Hematopoietic multipotent progenitor cell treated with erythropoietin and hydrocortisone succinate and interleukin-3 and kit ligand, for 4 days (in vitro differentiated cells): ENCODE measurements at places on chromosomes 1 and 21.

DNA sequence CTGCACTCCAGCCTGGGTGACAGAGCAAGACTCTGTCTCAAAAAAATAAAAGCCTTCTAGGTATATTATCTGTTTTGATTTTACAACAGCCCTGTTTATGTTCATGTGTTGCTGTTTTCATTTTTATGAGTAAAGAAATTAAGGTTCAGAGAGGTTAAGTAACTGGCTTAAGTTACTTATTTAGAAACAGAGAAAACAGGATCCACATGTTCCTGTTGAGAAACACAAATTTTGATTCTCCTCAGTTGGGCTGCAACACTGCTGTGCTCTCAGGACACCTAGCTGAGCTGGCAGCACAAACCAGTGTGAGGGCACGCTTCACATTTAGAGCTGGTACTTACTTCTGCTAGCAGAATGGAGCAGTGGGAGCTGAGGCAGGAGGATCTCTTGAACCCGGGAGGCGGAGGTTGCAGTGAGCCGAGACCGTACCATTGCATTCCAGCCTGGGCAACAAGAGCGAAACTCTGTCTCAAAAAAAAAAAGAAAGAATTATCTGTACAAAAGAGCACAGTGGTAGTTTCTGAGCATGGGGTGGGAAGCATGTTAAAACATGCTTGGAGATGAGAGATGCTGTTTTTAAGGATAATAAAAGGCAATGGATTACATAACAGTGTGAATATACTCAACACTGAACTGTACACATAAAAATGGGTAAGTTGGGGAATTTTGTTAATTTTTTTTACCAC is 2.4 kb downstream of the SPRTN start:
- DNase-seq: no peak

GRCh38 chr1:161089251-161089924 is at the start of gene NECTIN4:
TSS of gene NECTIN4 (minus strand) at chr1:161089558. CDS start at chr1:161089296, 262 bp downstream.
- no peak for DNase-seq

- DNase-seq: peak; percentile 18
Observed at GRCh38 chr1:211711315-211711705, 35.9 kb upstream of the NEK2 start.

- DNase-seq: no peak
Observed at GRCh38 chr1:30402031-30402430, 321.4 kb downstream of the MATN1 start.

DNA sequence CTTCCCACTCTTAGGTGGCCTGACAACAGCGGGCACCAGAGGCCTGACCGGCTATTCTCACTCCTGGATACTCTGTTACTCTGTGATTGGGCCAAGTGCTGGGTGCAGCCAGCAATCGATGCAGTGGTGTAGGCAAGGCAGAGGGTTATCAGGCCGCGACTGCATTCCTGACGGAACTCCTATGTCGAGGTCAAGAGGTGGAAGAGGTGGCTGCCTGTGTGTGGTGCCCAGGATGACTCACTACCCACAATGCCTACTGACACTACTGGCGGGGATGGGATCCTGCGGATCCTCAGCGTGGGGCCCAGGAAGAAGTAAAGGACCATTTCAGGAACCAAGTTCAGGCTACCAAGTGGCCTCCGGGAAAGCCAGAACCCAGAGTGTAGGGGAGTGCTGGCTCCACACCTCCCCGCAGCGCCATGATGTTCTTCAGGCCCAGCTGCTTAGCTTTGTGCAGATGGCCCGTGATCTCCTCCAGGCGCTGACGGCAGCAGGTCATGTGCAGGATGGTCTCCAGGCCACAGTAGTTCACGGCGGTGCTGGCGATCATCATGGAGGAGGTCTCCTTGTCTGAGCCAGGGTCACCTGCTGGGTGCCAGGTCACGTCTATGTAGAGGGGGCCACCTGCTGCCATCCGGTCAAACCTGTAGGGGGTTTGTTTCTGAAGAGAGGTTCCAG is 4.9 kb downstream of the MTHFR start:
- DNase-seq: no peak

DNA sequence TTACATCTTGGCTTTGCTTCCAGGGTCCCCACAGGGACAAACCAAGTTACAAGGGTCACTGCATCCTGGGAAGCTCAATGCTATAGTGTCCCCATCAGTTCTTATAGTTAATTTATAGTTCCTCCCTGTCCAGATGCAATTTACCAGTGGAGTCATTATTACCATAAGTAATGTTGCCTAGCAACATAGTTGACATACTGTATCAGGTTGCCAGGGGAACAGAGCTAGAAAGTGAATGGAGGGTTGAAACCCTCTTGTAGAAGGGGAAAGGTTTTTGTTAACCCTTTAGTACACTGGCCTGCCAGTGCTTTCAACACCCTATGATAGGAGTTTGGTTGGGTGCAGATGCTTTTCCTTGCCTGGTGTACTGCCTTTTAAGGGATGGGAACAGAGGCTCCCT is 34.3 kb upstream of the TTC4 start:
- peak; percentile 36 for DNase-seq

GRCh38 chr1:230339033-230339432 is 87.1 kb downstream of the PGBD5 start:
- DNase-seq: no peak

- peak; percentile 66 for DNase-seq
Observed at GRCh38 chr1:63651161-63651701, 58.0 kb downstream of the PGM1 start.

- no peak for DNase-seq
Observed at GRCh38 chr1:169245706-169246105, 121.9 kb downstream of the NME7 start.

GRCh38 chr1:199641531-199641930 is 386.0 kb upstream of the NR5A2 start:
- DNase-seq: no peak

DNA sequence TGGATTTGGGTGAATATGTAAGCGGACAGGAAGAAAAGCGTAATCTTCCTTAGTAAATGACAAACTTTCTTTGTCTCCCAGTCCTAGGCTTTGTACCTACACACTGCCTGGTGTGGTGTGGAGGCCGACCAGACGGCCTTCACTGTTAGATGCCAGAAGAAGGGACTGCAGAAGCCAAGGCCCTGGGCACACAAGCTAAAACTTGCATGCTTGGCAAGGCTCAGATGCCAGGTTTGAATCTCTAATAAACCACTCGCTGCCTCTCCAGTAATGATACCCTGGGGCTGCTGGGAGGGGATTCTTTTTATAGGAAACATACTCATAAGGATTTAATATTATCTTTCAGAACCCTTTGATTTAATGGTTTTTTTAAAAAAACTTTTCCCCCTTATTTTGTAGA is 263.8 kb downstream of the PTPRC start:
- no peak for DNase-seq

GRCh38 chr1:1223891-1224290 is 7.9 kb downstream of the SDF4 start:
- no peak for DNase-seq

GRCh38 chr1:7344299-7344698 is 426.8 kb upstream of the VAMP3 start:
- DNase-seq: no peak

GRCh38 chr1:19210772-19211549 is 895 bp upstream of the UBR4 start:
- DNase-seq: peak; percentile 39

DNA sequence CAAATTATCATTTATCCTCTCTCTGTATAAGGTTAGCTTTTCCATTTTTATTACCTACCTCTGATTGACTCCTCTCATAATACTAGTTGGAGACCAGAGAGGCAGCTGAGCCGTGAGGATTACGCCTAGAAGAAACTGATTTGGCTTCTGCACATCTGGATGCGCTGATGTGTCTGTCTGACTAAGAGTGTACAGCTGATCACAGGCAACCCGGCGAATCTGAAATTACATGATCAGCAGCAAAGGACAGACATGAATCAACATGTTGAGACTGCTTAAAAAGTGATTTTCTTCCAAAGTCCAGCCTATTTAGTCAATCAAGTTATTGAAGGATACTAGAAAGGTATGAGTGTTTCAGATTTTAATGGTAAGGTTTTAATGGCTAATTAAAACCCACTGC is 81.2 kb downstream of the PCSK9 start:
- DNase-seq: no peak

- DNase-seq: no peak
Observed at GRCh38 chr1:101060992-101061391, 35.4 kb upstream of the DPH5 start.

DNA sequence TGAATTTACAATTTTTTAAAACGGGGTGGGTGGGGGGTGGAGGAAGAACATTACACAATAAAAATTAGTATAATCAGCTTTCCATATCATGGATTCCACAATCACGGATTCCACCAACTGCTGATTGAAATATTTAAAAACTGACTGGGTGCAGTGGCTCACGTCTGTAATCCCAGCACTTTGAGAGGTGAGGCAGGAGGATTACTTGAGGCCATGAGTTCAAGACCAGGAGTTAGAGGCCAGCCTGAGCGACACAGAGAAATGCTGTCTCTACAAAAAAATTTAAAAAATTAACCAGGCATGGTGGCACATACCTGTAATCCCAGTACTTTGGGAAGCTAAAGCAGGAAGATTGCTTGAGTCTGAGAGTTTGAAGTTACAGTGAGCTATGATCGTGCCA is 254.7 kb downstream of the ATG4C start:
- no peak for DNase-seq

DNA sequence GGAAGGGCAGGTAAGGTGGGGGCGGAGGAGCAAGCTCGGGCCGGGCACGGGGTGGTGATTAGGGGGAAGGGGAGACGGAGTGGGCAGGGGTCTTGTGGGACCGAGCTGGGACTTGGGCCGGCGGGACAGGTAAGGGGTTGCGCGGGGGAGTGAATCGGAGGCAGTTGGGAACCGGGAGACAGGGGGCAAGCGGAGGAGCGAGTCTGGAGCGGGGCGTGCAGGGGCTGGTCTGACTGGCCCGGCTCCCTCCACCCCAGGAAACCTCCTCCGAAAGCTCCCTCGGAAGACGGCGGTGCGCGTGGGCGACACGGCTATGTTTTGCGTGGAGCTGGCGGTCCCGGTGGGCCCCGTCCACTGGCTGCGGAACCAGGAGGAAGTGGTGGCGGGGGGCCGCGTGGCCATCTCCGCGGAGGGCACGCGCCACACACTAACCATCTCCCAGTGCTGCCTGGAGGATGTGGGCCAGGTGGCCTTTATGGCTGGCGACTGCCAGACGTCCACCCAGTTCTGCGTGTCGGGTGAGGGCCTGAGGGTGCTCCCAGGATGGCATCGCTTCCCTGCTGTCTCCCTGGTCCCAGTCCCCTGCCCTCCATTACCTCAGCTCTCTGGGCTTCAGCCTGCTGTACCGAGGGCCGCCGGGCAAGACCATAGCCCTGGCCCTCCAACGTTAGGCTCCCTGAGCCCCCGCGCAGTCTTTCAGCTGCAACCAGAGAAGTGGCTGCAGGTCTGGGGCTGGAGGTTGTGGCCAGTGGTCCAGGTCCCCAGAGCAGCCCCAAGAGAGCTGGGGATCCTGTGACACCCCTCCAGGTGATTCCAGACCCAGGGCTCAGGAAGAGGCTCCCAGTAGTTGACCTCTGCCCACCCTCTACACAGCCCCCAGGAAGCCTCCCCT is 6.3 kb downstream of the OBSCN start:
- no peak for DNase-seq

DNA sequence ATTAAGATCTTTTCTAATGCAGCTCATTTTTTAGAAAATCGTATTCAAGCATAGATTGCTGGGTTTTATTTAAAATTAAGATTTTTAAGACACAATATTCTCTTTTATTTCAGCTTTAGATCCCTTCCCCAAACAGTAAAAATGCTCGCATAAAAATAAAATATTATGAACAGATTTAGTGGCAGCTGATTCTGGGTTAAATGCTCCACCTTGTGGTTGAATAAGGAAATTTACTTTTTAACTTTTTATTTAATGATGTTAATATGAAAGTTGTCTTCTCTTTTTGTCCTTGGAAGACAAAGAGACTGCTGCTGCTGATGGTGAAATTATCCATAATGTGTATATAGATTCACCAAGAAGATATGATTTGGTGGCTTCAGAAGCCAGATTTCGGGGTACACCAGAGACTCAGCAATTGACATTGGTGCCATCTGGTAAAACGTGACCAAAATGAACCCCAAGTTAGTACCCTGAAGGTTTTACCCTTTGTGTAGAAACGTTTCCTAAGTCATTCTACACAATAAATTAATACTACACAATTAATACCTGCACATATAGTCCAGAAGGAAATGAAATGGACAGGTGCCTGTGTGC is 128.0 kb downstream of the ADAMTS1 start:
- DNase-seq: peak; percentile 57

DNA sequence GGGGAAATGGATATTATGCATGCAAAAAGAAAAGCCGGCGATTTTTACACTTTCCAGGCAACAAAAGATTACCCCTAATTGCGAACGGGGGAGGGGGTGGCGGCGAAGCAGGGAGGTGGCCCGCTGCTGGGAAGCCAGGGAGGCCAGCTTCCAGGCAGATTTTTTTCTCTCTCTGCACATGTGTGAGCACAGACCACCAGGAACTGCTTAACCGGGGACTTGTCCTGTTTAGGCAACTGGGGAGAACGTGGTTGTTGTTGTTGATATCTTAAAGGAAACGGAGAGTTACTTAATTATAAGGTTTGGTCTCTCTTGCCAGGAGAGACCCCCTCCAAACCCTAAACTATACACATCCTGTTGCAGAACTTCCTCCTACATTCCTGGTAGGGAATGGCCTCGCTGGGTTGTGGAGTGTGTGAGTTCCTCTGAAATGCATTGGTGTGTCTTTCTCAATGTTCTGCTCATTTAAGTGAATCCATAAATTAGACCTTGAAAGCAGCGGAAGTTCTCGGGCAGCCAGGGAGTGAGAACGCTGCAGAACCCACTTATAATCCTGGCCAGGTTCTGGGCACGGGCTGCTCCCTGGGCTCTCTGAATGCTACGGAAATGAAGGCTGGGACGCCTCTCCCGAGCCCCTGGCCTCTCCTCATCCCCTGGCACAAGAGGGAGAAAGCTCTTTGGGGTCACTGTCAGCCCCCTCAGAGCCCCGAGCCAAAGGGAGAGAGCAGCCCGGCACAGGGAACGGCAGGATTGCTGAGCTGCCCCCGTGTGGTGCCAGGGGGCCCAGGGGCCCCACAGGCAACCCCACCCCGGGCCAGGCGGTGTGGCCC is 250.0 kb downstream of the FOXD2 start:
- DNase-seq: no peak

DNA sequence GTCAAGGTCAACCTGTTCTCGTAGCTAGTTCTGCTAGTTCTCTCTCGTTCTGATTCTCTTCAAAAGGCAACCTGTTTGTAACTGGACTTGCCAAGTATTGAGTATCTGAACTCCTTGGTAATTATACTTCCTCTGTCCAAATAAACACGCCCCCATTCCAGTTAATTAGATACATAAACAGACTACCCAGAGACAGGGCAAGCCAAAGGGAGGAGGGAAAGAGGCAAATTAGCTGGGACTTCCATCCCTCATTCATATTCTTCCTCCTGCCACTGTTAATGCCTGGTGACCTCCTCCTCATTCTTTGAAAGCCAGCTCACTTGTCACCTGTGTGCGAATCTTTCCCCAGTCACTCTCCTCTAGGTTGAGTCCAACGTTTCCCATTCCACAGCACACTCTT is 62.9 kb downstream of the LPAR3 start:
- no peak for DNase-seq

- DNase-seq: no peak
Observed at GRCh38 chr1:183674886-183675285, 21.8 kb upstream of the APOBEC4 start.

GRCh38 chr1:81848880-81849682 is 48.3 kb downstream of the ADGRL2 start:
- no peak for DNase-seq
